ENCODE measurements at places on chromosomes 7 and 10. TPM values are rescaled to one million over a fixed set of nuclear protein-coding genes. Genes with fewer than 3 reads are reported as not detected.

DNA sequence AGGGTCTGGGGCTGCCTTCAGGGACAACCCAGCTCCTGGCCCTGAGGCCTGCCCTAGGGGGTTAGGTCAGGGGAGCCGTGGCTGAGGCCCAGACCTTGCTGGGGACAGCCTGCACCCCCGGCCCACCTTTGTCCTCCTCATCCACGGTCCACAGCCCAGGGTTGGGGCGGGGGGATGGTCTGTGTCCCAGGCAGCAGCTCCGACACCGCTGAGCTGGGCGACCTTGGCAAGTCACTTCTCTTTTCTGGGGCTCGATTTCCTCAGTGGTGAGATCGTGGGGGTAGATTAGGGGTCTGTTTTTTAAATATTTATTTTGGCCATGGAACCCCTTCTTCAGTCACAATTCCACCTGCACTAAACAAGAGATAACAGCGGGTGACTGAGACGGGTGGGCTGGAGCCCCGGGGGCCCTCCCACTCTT is 30.9 kb downstream of the DNAJB12 start:
- DNase-seq = no peak

- no peak for DNase-seq
Observed at GRCh38 chr10:25974897-25975459, 40.9 kb downstream of the MYO3A start.

CTTNBP2 gene
- 1.0 TPM for total RNA-seq

GRCh38 chr10:73785721-73786511 is 510 bp downstream of the ZSWIM8 start:
- DNase-seq = peak; percentile 89

DNA sequence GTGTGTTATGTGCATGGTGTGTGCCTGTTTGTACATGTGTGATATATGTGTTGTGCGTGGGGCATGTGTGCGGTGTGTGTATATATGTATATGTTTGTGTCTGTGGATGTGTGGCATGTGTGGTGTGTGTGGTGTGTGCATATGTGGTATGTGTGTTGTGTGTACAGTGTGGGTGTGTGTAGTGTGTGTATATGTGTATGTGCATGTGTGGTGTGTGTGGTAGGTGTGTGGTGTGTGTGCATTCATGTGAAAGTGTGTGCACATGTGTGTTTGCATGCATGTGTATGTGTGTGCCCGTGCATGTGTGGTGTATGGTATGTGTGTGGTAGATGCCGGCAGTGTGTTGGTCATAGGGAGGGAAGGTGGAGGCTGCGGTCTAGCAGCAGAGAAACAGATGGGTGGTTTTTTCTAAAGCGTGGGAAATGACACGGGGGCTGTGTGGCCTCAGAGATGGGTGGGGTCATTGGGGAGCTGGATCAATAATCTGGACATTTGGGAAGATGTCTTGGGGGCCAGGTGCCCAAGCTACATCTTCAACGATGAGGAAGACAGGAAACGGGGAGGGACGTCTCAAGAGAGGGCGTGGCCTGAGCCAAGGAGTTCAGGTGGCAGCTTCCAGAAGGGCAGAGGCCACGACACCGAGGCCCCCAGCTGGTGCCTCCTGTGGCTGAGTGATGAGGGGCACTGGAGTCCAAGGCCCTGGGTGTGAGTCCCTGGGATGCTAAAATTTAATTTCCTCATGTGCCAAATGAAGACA is 481.3 kb downstream of the DNAJB6 start:
- no peak for DNase-seq

RASA4B gene
- 10.2 TPM for total RNA-seq

COBL gene
- 8.8 TPM for total RNA-seq

DNA sequence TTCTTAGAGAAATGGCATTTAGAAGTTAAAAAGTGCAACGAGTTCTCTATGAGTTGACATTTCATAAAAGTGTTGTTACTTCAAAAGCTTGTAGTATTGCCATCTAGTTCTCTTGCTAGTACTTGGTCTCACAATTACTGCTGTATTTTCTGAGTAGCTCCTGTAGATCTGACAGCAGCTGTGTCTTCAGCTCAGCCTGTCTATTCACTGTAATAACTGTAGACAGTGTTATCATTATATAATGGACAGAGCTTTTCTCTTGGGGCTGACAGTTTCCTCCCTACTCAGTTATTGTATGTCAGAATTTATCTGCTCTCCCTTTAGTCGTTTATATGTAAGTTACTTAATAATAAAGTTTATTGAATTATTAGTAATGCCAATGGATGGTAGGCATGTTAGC is 388.7 kb upstream of the VSTM2A start:
- DNase-seq = no peak

ADCYAP1R1 gene
- total RNA-seq = not detected

AKR1C3 gene
- 24.0 TPM for total RNA-seq

- DNase-seq = no peak
Observed at GRCh38 chr7:105791926-105792325, 84.5 kb downstream of the ATXN7L1 start.

GRCh38 chr10:23337616-23338015 is 7.0 kb downstream of the C10orf67 start:
- no peak for DNase-seq

DNA sequence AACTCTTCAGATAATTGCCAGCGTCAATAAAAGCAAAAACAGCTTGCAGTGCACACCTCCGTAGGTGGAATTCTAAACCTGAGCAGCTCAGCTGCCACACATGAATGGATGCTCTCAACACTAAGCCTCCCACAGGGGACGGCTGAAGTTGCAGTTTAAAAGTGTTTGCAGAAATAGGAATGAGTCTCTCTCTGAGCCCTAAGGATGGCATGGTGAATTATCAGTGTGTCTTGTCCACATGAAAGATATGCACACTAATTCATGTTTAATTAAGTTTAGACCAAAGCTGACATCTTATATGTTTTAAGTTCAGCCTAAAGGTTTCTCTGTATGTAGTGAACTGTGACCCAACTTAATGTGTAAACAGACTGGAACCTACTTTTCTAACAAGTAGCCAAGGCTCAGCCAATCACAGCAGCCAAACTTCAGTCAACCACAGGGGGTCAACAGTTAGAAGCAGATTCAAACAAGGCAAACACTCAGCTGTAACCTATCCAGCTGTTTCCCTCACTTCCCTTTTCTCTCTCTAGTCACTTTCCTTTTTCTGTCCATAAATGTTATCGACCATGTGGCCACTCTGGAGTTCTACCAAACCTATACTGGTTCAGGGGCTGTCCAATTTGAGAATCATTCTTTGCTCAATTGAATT is 38.1 kb downstream of the CTTNBP2 start:
- DNase-seq = no peak

DNA sequence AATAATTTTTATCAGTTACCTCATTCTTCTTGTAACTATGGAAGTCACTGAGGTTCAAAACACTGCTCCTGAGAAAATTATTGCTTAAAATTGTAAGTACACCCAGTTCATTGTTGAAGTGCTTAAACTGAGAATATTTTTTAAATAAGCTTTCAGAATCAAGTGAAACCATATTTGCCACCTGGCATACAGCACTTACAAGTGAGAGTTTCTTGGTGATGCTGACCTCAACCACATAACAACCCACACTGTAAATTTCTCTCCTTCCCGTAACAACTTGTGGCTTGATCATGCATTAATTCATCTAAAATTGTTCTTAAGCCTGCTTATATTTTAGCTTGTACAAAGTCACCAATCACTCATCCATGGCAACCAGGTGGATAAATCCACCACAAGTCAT is 34.0 kb downstream of the IMMP2L start:
- DNase-seq = no peak

GRCh38 chr7:69962186-69963065 is 364.2 kb downstream of the AUTS2 start:
- no peak for DNase-seq

DNA sequence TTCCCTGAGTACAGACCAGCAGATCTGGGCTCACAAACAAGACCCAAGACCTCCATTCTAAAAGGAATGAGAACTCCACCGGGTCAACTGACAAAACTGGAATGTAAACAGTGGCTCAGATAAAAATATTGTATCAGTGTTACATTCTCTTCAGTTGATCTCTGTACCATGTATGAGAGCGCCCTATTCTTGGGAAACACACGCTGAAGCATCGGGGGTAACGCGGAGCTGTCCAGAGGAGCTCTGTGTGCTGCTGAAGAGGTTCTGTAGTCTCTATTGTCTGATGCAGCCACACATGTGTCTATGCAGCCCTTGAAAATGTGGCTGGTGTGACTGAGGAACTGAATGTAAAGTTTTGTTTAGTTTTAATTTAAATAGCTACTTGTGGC is 39.7 kb downstream of the HIPK2 start:
- DNase-seq = no peak

CALHM1 gene
- total RNA-seq = not detected

PON1 gene
- total RNA-seq = not detected

GRCh38 chr7:96674565-96674964 is 35.1 kb downstream of the SEM1 start:
- DNase-seq = peak; percentile 15

DNA sequence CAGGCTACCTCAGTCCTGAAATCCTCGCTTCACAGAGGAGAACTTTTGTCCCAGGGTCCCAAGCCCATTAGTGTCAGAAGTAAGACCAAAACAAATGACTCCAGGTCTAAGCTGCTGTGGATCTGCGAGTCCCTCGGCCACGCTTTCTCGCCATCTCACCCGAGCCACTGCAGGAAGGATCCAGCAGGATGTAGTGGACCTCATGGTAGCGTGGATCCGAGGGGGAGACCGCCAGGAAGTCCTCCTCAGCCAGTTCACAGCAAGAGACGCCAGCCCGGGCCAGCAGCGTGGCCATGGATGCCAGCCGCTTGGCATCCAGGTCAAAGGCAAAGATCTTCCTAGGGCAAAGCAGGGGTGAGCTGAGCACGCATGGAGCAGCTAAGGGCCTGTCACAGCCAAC is 4.6 kb downstream of the NSUN5 start:
- DNase-seq = no peak

- DNase-seq = no peak
Observed at GRCh38 chr7:111980725-111981124, 225.5 kb downstream of the DOCK4 start.

CYP2C18 gene
- not detected for total RNA-seq

VENTX gene
- total RNA-seq = not detected

MYH16 gene
- 4.7 TPM for total RNA-seq

GAD2 gene
- not detected for total RNA-seq

DNA sequence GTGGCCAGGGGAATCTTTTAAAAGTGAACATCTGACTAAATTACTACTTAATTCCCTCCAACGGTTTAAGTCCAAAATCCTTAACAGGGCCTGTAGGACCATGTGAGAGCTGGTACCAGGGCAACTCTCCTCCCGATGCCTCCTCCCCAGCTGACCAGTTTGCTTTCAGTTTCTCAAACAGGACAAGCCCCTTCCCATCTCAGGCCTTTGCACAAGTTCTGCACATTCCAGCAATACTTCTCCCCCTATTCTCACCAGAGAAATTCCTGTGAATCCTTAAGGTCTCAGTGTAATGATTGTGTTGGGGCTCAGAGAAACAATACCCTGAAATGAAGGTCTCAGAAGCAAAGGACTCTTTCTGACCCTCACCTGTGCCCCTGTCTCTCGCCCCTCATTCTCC is 8.0 kb upstream of the CALHM1 start:
- DNase-seq = no peak

DNA sequence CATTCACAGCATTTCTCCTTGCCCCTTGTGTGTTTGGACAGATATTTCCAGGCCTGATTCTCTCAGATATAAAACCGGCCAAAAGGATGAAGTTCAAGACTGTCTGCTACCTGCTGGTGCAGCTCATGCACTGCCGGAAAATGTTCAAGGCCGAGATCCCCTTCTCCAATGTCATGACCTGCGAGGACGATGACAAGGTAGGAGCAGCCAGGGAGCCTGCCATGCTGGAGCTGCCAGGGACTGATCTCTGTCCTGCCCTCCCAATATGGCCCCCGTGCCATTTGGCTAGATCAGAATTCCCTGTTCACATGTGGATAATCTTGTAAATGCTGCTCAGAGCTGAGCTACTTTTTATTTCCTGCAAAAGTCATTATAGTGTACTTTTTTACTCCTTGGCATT is 87.8 kb downstream of the ADCY1 start:
- no peak for DNase-seq

NKX2-3 gene
- total RNA-seq = 0.07 TPM

AZGP1 gene
- not detected for total RNA-seq

ELFN1 gene
- total RNA-seq = 0.75 TPM

- no peak for DNase-seq
Observed at GRCh38 chr7:318878-319661, 29.1 kb downstream of the FOXL3 start.

DNA sequence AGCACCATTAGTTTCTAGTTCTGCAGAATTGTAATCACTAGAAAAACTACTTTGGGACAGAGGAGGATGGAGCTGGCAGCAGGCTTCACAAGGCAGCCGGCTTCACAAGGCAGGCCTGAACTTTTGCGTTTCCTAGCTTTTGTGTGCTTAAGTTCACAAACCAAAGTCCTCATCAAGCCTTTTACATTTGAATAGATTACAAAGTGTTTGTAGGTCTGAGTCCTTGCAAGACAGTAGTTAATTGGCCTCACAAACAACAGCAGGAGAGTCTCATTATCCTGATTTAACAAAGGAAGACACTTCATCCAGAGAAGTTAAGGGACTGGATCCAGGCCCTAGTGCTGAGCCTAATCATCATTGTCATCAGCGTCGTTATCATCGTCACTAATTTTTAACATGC is 147.8 kb upstream of the AUTS2 start:
- DNase-seq = no peak

GRCh38 chr7:36208426-36208825 is 55.4 kb downstream of the EEPD1 start:
- DNase-seq = no peak

GRCh38 chr10:113712755-113713639 is 33.3 kb downstream of the CASP7 start:
- DNase-seq = no peak

GRCh38 chr10:68826764-68827591 is at the start of gene STOX1:
Gene STOX1, plus strand, starts transcription at chr10:68827531. Its CDS starts 93 bp downstream, at chr10:68827624.
- peak; percentile 69 for DNase-seq

GRCh38 chr10:101301111-101301731 is 52.7 kb upstream of the BTRC start:
- peak; percentile 66 for DNase-seq

GRCh38 chr10:98267894-98268693 is at the start of gene LOXL4:
Gene LOXL4, minus strand, starts transcription at chr10:98268194. Its CDS starts 5,175 bp downstream, at chr10:98263019.
- peak; percentile 19 for DNase-seq

ABCC2 gene
- total RNA-seq = 2.4 TPM

GRCh38 chr7:128879461-128879938 is 16.8 kb downstream of the ATP6V1F start:
- peak; percentile 9 for DNase-seq

- peak; percentile 10 for DNase-seq
Observed at GRCh38 chr10:19654576-19654975, 161.7 kb upstream of the PLXDC2 start.

- DNase-seq = peak; percentile 63
Observed at GRCh38 chr10:51139176-51139575, 64.9 kb downstream of the PRKG1 start.

DNA sequence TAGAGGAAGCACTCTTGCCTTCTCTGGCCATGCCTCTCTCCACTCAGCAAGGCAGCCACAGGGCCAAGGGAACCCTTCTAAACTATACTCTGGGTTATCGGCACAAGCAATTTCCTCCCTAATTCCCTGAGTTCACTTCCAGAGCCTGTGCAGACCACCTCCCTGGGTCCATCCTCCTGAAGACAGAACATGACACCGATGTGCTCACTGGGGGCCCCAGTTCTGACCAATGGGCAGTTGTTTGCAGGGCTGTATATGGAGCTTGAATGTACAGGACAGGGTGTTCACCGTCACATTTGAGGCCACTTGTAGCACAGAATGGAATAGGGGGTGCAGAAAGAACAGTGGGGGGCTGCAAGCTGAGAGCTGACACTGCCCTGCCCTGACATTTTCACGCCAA is 77.7 kb downstream of the TFEC start:
- no peak for DNase-seq

- DNase-seq = no peak
Observed at GRCh38 chr7:41578700-41579099, 124.2 kb downstream of the INHBA start.

- no peak for DNase-seq
Observed at GRCh38 chr7:131250331-131250730, 77.3 kb upstream of the MKLN1 start.

TMEM270 gene
- total RNA-seq = not detected
